ENCODE measurements at places on chromosomes 2 and 18. TPM values are rescaled to one million over a fixed set of nuclear protein-coding genes. Genes with fewer than 3 reads are reported as not detected.

DNA sequence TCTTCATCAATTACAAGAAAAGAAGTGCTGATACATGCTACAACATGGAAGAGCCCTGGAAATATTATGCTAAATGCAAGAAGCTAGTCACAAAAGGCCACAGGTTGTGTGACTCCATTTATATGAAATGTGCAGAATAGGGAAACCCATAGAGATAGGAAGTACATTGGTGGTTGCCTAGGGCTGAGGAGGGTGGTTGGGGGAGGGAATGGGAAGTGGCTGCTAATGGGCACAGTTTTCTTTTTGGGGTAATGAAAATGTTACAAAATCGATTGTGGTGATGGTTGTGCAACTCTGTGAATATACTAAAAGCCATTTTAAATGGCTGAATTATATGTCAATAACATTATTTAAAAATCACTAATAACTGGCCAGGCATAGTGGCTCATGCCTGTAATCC lies 24.3 kb upstream of the RESP18 start:
- no peak for DNase-seq

DNA sequence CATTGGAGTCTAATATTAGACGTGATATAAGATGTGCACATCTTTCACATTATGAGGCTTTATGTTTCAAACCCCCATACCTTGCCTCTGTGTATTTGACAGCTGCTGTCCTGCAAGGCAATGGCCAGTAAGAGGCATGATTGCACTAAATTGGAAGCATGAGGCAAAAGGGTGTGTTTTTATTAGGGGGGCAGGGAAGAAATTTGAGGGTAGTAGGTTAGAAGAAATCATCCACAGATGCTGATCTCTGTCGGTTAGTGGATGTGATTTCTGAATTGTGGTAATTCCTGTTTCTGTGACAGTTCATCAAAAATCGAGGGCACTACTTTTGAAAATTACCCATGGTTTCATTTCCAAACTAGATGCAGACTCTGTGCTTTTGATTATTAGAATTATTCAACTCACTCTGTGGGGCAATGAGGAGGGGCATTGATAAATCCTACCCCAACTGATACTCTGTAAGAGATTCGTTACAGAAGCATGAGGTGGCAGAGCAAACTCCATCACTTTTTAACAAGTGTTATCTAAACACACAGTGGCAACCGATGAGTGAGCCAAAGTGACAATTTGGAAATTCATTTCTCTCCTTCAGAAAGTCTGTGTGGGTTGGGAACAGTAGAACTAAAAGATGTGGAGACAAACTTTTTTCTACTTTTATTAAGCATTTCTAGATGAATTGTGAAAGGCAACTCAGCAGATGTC lies 453.0 kb downstream of the ARHGAP15 start:
- DNase-seq: no peak

The SYT4 gene
- not detected for total RNA-seq

- DNase-seq: no peak
Observed at GRCh38 chr2:181106229-181106628, 125.8 kb downstream of the UBE2E3 start.
